LNCaP clone FGC (cell line): ENCODE measurements at places on chromosomes 7 and 10.

DNA sequence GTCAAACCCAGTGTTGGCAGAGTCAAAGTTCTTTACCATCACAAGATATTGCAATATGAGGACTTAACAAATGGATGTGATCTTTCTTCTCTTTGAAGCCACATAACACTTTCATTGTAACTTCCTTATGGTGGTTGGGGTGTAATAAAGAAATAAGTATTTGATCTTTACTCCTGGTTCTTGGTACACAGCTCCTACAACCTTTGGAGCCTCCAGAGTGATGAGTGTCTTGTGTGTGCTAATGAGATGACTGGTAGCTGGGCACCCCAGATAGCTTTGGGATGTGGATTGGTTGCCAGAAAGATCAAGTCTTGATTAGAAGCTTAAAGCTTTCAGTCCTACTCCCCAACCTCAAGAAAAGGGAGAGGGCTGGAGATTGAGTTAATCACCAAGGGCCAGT lies 31.1 kb upstream of the YAE1 start:
- DNase-seq: no peak

GRCh38 chr10:36608251-36608650 lies 517.1 kb upstream of the ANKRD30A start:
- DNase-seq: no peak

DNA sequence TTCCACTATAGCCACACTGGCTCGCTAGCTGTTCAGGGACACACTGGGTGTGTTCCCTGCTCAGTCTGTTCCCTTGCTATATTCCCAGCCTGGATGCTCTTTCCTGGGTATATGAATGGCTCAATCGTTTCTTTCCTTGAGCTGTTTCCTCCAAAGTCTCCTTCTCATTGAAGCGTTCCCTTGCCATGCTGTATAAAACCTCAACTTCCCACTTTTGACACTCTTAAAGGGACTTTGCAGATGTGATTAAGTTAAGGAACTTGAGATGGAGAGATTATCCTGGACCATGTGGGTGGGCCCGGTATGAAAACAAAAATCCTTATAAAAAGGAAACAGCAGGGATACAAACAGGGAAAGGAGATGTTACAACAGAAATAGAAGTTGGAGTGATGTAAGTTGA lies 973.1 kb downstream of the LRMDA start:
- no peak for DNase-seq

DNA sequence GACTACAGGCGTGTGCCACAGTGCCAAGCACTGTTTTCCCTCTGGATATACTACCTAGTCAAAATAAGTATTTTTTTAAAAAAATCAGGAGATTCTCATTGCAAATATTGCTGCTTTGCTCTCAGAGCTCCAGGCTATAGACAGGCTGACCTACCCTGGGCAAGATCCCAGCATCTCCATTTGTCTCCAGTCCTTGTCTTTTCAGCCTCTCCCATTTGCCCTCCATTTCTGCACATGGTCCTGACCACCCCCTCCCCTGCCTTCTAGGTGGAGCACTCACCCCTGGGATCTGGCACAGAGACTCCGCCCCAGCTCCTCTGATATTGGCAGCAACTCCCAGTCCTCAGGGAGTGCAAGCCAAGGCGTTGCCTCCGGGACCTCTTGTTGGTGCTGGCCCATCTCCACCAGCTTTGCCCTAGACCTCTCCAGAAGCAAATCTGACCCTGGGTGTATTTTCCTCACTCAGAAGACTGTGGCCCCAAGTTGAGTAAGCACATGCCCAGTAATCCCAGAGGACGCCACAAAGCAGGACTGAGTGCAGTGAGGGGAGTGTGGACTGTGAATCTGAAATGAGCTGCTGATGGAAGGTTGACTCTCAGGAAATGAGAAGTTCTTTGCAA lies 120.6 kb downstream of the MTPAP start:
- DNase-seq: no peak

- no peak for DNase-seq
These were observed 393.4 kb downstream of the ACTR3B start for GRCh38 chr7:153152801-153153422.

GRCh38 chr10:71969929-71970328 lies 5.7 kb downstream of the CHST3 start:
- DNase-seq: no peak

GRCh38 chr7:95527033-95527775 lies 41.5 kb downstream of the ASB4 start:
- DNase-seq: no peak

DNA sequence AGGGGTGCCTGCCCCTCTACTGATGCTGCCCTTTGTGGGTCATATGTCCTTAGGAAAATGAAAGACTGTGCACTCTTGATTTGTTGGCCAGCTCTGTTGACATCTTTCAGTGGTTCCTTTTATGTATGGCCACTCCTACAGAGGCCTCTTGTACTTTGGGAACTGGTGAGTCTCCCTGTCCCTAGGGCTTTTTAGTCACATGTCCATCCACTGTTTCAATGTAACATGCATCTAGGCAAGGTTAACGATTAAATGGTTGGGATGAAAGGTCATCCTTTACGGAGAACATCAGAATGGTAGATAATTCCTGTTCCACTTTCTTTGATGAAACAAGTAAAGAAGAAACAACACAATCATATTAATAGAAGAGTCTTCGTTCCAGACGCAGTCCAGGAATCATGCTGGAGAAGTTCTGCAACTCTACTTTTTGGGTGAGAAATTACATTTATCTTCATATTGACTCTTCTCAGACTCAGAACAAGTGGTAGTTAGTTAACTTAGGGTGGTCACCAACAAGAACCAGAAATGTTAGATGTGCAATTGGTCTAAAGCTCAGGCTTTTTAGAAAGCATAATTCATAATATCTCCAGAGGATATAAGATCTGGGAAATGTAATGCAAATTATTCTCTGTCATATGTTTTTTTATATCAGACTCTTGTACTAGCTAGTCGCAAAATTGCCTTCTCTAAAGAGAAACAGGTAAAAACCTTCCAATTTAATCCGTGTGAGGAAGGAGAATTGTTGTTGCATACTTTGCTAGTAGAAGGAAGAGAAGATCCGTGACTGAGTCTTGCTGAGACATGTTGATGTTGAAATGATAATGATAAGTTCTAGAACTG lies at the start of gene ABCC2:
Gene ABCC2 (plus strand): TSS at position 194 of the 840 bp plus-strand sequence. CDS start 205 bp downstream, at position 399.
- DNase-seq: no peak

DNA sequence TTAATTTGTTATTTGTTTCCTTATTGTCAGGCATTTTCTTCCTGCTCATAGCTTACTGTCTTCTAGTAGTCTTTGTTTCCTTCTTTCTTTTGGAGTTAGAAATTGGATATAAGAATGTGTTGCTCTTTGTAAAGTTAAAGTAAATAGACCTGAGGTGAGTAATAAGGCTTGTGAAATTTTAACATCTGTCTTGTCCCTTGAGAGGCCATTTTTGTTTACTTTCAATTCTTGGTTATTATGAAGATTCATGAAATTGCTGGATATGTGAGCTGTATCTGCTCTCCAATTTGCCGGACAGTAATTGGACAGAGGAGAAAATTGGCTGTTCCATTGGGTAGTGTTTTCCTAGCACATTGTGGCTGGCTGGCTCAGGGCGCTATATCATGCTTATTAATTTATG lies 260.7 kb downstream of the EXOC4 start:
- no peak for DNase-seq

DNA sequence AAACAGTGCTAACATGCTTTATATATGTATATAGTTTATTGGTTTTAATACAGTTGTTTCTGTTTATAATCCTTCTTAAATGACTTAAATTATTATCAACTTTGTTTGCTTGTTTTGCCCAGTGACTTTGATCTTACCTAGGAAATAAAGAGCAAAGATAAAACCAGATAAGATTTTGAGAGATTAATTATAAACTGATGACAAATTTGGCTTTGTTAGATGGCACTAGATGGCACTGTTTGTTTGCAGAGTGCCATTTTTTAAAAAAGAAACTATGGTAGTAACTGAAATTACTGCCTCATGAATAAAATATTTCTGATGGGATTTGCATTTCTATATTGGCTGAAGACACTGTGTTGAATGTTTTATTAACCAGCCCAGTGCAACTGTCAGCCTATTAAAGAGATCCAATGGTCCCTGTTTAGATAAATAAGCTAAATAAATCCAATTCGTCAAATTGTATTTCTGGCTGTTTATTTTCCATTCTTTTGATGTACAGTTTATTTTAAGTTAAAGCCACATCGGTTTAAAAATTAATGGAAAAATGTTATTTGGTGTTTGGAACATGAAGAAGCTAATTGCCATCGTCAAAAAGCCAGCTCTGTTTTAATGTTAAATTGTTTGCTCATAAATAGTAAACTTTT lies 28.7 kb downstream of the VTI1A start:
- no peak for DNase-seq

DNA sequence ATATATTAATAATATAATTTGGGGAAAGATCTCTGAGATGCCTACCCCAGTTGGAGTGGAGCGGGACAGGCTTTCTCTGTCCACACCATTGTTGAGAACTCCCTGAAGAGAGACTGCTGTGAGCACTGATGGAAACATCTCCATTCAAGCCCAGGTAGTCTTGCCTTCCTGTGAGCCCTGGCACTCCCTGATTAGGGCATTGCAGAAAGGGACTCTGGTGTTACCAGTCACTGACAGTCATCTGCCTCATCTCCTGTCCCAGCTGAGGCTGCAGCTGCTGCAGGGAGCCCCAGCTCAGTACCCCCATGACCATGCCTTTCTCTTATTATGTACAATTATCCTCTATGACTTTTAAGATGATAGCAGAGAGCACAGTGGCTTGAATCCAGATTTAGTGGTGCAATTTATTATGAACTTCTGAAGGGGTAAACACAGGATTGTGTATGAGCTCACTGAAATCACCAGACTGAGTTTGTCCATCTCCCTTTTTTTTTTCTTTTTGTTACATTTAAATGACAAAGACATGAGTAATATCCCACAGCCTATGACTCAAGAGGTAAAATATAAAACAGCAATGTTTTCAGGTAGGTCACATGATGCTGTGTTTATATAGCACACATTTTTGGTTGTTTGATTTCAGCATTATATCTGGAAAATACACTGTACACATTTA lies 236.9 kb downstream of the SLC25A13 start:
- no peak for DNase-seq

GRCh38 chr10:35400595-35401268 lies 64.4 kb downstream of the CCNY start:
- no peak for DNase-seq

GRCh38 chr10:18333621-18334020 lies 193.4 kb downstream of the CACNB2 start:
- DNase-seq: no peak

DNA sequence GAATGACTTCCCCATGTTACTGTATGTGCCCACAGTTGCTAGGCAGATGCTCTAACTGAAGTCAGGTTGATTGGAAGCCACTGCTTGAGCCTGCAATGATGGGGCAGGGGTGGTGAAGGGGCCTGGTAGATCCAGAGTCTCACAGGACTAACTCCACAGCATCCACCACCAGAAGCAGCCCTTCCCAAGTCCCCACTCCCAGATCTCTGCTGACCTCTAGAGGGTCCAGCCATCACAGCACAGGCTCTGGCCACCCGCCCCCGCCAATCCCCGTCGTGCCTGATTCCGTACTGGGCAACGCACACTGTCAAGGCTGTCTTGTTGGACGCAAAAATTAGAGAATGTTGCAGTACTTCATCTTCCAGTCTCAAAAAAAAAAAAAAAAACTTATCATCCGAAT lies 136.8 kb upstream of the PDE1C start:
- DNase-seq: no peak
